ENCODE measurements at places on chromosomes 6 and 20. TPM values are rescaled to one million over a fixed set of nuclear protein-coding genes. Genes with fewer than 3 reads are reported as not detected.

GRCh38 chr20:13683833-13684232 lies 45.1 kb upstream of the TASP1 start:
- H3K36me3 ChIP-seq = no peaks in the 10 kb centered on the region
- H3K4me3 ChIP-seq = no peak overlapping the region
- H3K27me3 ChIP-seq = no peaks in the 10 kb centered on the region

DNA sequence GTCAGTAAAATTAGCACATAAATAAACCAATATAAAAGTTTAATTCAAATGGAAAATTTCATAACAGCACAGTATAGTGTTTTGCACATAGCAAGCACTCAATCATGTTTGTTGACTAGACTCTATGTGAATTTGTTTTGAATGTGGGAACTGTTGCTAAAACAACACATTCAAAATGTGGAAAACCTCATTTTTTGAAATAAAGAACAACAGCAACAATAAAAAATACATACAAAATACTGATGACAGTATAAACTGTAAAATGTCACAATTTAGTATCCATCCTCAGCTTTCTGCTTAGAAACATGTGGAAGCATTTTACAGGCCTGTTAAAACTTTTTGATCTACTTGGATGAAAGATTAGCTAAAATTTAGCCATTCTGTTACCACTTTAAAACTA lies 47.4 kb downstream of the HDAC2 start:
- H3K36me3 ChIP-seq = no peaks in the 10 kb centered on the region
- H3K4me3 ChIP-seq = no peak overlapping the region

GRCh38 chr6:71414486-71414885 lies 125.9 kb downstream of the OGFRL1 start:
- no peak overlapping the region for H3K4me3 ChIP-seq
- H3K4me1 ChIP-seq = peaks cover under 1% of the 10 kb centered on the region
- no peaks in the 10 kb centered on the region for H3K36me3 ChIP-seq
- H3K27me3 ChIP-seq = peaks cover 14% of the 10 kb centered on the region
- no peak for DNase-seq
- no peak overlapping the region for H3K27ac ChIP-seq

The KCNQ2 gene
- not detected for total RNA-seq

All from natural killer cell (primary cell).